ENCODE measurements at places on chromosomes 1 and 21.
A peak's percentile ranks its signal among the peaks of the same experiment; 100 is the strongest.

DNA sequence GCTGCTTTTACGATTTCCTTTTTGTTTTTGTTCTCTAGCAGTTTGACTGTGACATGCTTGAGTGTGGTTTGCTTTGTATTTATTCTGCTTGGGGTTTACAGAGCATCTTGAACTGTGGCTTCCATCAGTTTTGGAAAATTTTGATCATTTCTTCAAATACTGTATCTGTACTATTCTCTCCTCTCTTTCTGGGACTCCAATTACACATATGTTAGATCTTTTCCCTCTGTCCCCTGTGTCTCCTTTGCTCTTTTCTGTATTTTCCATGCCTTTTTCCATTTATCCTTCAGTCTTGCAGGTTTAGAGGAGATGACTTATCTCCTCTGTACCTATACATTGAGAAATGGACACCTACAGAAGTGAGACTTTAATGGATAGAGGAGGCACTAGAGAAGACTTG lies 31.7 kb downstream of the COQ8A start:
- no peak for DNase-seq

DNA sequence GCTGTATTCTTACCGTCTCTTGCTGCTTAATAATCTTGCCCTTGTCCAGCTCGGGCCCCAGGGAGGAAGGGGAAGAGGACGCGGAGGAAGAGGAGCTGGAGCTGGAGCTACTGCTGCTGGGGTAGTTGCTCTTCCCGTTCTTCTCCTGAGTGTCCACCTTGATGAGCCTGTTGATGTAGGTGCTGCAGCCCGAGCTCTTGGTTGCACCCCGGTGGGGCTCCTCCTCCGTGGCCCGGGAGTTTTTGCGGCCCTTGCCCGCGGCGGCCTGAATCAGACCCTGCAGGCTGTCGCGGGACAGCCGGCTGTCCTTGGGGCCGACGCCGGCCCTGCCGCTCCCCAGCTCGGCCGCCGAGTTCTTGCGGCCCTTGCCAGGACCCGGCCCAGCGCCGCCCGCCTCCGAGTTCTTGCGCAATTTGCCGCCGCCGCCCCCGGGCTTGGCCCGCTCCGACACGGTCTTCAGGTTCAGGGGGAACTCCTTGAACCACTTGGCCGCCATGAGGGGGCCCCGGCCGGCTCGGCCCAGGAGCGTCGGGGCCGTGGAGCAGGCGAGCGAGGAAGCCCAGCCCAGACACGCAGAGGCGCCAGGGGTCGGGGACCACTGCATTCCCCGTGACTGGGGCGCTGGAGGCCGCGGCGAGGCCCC lies 475 bp upstream of the TDRD10 start:
- no peak for DNase-seq

DNA sequence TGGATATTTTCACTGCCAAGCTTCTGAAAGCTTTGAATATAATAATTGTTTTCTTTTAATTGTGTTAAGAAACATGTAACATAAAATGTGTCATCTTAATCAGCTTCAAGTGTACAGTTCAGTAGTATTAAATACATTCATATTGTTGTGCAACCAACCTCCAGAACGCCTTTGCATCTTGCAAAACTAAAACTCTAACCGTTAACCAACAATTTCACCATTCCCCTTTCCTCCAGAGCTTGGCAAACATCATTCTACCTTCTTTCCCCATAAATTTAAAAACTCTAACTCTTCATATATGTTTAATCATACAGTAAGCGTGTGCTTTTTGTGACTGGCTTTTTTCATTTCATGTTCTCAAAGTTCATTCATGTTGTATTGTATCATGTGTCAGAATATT lies 2.1 kb downstream of the MNDA start:
- no peak for DNase-seq

GRCh38 chr1:182917378-182917777 lies 35.6 kb downstream of the SHCBP1L start:
- no peak for DNase-seq

DNA sequence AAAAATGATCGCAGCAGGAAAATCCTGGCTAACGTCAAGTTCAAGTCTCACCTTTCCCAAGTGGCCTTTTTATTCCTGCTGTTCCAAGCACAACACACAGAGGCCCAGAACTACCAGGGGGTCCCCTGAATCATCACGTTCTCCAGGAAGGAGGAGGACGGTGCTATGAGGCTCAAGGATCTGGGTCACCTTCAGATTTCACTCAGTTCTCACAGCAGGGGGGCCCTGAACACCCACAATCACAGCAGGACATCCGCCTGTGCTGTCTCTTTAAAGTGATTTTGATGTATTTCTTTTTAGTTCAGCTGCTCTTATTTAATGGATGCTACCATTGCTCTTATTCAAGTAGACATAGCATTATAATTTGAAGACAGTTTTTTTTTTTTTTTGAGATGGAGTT lies 173.4 kb downstream of the HUNK start:
- no peak for DNase-seq

- DNase-seq: no peak
Measured at GRCh38 chr1:82858031-82858430, 1057.3 kb downstream of the ADGRL2 start.

DNA sequence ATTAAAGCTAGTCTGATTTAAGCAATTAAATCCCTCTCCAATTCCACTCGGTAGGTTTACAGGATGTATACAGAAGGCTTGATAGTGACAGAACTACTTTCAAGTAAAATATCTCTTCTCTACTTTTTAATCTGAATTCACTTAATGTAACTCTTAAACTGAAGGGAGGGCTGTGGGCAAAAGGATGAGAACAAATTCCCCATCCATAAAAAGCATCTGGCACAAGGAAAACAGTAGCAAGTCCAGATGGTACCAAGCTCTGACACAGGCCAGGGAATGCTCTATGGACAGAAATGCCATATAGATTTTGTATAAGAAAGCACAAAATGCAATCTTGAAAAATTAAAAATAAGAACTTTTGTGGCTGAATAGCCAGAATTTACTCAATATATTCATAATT lies 53.1 kb upstream of the USH2A start:
- DNase-seq: no peak

GRCh38 chr1:160519642-160520435 lies 3.2 kb downstream of the SLAMF6 start:
- DNase-seq: no peak

DNA sequence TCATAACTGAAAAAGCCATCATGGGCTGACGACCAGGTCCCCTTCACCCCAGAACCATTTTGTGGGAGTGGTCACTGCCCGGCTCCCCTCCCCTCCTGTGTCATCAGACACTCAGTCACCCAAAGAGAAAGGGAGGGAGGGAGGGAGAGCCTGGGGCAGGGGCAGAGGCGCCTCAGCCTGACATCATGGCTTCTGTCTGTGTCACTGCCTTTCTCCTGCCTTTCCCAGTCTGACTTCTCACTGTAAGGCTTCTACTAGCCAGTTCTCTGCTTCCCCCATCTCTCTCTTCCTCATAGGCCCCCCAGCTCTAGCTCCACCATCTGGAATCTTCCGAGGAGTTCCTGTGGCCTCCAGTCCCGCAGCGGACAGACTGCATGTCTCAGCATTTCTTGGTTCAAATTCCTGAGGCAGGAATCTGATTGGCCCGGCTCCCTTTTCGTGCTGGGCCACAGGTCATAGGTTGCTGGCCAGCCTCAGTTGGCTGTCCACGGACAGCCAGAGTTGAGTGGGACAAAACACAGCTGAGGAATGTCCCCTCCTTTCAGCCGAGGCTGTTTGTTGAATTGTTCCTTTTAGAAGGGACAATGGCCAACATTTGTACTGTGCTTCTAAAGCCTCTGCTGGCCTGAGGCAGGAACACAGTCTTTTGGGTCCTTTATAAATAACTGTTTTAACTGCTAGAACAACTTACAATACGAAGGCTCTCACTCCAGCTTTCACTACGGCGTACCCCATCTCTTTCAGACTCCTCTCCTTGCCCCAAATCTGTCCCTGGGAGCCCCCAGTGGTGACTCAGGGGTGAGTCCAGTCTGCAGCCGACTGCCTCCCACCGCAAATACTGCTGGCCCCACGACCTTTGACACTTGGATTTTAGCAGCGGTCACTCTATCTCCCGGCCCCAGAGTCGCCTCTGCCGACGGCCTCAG lies 18.7 kb upstream of the KANK4 start:
- peak; percentile 7 for DNase-seq

DNA sequence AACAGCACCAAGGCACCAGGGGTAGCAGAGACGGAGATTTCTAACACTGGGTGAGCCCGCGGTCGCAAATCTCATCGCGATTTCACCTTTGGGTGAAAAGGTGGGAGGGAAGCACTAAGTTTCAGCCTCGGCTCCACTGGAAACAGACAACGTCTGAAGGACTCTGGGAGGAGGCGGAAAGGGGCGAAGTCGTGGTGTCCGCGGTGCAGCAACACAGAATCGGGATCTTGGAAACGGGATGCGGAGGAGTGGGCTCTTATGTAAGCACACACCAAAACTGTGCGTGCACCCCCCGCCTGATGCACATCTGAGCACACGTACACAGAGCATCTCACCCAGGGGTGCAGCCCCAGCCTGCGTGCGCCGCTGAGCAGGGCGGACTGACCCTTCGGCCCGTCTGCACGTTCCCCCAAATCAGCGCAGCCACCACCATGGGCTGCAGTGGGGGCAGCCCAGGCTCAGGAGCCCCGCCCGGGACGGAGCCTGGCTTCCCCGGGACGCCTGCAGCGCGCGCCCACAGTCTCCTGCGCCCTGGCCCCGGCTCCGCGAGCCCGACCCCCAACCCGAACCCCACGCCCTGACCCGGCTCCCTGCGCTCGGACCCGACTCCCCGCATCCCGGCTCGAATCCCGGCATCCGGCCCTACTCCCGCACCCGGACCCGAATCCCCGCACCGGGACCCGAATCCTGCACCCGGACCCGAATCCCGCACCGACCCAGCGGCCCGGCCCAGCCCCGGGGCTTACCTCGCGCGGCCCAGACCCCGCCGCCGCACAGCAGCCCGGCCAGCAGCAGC lies 670 bp downstream of the CLSTN1 start:
- DNase-seq: no peak

DNA sequence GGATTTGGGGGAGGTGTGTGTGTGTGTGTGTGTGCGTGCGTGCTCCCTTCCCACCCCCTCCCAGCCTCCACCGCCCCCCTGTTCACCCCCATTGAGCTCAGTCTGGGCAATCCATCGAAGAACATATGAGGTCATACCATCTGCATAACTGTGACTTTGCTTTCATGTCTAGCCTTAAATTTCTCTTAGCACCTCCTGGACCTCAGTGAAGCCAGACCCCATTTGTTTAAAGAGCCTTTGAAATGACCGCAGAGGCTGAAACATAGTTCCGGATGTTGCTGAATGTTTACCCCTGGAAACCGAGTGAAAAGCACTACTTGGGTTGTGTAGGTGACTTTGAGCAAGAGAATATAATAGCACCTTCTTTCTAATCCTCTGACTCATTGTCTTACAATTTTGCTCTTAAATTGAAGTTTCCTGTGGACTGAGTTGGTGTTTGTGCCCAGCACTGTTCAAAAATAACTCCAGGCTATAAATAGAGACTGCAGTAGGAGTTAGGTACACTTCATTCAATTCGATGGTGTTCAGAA lies 75.4 kb downstream of the UBE4B start:
- peak; percentile 89 for DNase-seq

GRCh38 chr1:38489844-38490270 lies 369.7 kb downstream of the RRAGC start:
- DNase-seq: no peak

GRCh38 chr1:98048751-98049325 lies 128.0 kb upstream of the DPYD start:
- DNase-seq: no peak

GRCh38 chr1:224696891-224697765 lies 81.0 kb downstream of the CNIH3 start:
- peak; percentile 67 for DNase-seq

DNA sequence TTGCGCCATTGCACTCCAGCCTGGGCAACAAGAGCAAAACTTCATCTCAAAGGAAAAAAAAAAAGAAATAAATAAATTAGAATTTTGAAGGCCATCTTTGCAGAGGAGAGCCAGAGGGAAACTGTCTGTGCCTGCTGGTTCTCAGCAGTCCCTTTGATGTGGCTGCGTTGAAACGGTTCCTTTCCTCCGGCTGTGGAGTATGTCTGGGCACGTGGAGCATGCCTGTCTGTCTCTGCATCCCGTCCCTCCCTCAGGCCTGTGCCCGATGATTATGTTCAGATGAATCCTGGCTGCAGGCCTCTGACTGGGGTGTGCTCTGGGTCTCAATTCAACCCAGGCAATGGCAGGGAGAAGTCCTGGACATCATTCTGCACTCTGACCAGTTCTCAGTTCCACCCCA lies 33.4 kb downstream of the KIAA1614 start:
- DNase-seq: no peak

GRCh38 chr1:53467391-53467790 lies 8.2 kb downstream of the DMRTB1 start:
- no peak for DNase-seq

DNA sequence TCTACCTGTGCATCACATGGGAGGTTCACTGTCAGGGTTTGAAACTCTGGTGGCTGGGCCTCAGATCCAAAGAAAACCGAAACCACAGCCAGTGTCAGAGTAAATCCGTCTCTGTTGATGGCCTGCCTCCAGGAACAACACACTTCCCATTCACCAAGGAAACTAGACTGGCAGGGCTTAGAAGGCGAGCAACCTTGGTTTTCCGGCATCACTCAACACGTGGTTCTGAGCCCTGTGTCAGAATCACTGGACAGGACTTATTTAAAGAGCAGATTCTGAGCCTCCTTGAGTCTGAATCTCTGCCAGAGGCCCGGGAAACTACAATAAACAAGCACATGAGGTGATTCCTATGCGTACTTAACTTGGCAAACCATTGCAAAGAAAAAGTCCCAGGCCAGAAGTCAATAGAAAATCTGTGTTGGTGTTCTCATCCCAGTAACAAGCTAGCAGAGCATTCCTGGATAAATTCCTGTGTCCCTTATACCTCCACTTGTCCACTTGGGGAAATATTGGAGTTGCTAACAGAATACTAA lies 70.0 kb downstream of the KCTD3 start:
- DNase-seq: peak; percentile 9

Measured in HFFc6 (cell line).